ENCODE measurements at places on chromosomes 2 and 18.

GRCh38 chr18:8562919-8563318 lies 46.3 kb upstream of the RAB12 start:
- peaks cover 12% of the 10 kb centered on the region for H3K27me3 ChIP-seq
- DNase-seq = no peak
- H3K4me3 ChIP-seq = no peak overlapping the region
- no peak overlapping the region for H3K27ac ChIP-seq
- H3K4me1 ChIP-seq = no peaks in the 10 kb centered on the region

DNA sequence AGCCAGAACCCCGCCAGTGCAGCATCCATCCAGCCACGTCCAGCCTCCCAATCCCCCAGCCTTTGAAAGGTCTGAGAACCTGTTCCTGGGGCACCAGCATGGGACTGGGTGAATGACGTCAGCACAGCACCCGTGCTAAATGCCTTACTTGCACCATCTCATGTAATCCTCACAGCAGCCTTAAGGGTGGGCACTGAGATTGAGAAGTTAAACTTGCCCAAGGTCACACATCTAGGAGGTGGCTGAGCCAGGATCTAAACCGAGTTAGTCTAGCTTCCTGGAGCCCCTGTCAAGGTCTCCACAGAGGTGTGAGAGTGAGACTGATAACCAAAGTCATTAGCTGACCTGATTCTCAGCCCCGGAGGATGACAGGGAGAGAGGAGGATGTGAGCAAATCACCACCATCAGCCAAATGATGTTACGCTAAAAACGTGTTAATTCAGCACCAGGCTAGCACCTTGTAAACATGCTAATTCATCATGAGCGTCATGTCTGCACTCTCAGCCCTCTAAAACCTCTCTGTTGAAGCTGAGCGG lies 4.6 kb downstream of the CD8A start:
- H3K4me3 ChIP-seq = peak overlapping the region; percentile 73
- H3K4me1 ChIP-seq = peaks cover 33% of the 10 kb centered on the region
- peaks cover 6% of the 10 kb centered on the region for H3K36me3 ChIP-seq
- peak overlapping the region; percentile 82 for H3K27ac ChIP-seq
- no peaks in the 10 kb centered on the region for H3K27me3 ChIP-seq

- no peaks in the 10 kb centered on the region for H3K36me3 ChIP-seq
- no peaks in the 10 kb centered on the region for H3K27me3 ChIP-seq
- no peak for DNase-seq
- peak overlapping the region; percentile 100 for H3K27ac ChIP-seq
Observed at GRCh38 chr18:9090578-9090977, 11.9 kb upstream of the NDUFV2 start.

GRCh38 chr2:120509991-120510735 lies 164.2 kb downstream of the INHBB start:
- no peak for DNase-seq
- H3K4me3 ChIP-seq = no peak overlapping the region
- H3K27ac ChIP-seq = no peak overlapping the region
- H3K4me1 ChIP-seq = no peaks in the 10 kb centered on the region
- H3K36me3 ChIP-seq = no peaks in the 10 kb centered on the region
- H3K27me3 ChIP-seq = peaks cover 4% of the 10 kb centered on the region

GRCh38 chr2:98412751-98413458 lies 31.8 kb upstream of the INPP4A start:
- H3K4me3 ChIP-seq = no peak overlapping the region
- H3K27me3 ChIP-seq = no peaks in the 10 kb centered on the region
- peak; percentile 68 for DNase-seq

DNA sequence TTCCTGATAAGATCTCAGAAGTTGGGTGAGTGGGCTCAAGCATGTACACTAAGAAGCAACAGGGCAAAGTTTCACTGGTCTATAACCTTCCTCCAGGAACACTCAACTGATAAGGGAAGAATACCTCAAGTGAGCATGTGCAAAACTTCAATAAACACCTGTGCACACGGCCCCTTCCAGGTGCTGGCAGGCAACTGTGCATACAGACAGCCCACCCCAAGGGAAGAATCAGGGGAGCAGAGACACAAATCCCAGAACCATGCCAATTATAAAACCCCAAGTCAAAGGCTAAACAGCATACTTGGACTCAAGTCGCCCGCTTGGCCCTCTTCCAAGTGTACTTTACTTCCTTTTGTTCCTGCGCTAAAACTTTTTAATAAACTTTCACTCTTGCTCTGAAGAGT lies 85.9 kb upstream of the RTN4 start:
- DNase-seq = no peak
- no peak overlapping the region for H3K27ac ChIP-seq
- H3K27me3 ChIP-seq = no peaks in the 10 kb centered on the region
- no peak overlapping the region for H3K4me3 ChIP-seq
- no peaks in the 10 kb centered on the region for H3K36me3 ChIP-seq

GRCh38 chr18:51824746-51825145 lies 515.3 kb upstream of the DCC start:
- DNase-seq = no peak
- H3K27ac ChIP-seq = no peak overlapping the region
- no peaks in the 10 kb centered on the region for H3K4me1 ChIP-seq
- no peaks in the 10 kb centered on the region for H3K27me3 ChIP-seq
- peaks cover 11% of the 10 kb centered on the region for H3K36me3 ChIP-seq
- no peak overlapping the region for H3K4me3 ChIP-seq

GRCh38 chr2:241072553-241073165 lies 29.4 kb downstream of the MTERF4 start:
- H3K27me3 ChIP-seq = no peaks in the 10 kb centered on the region
- no peaks in the 10 kb centered on the region for H3K36me3 ChIP-seq
- peaks cover 5% of the 10 kb centered on the region for H3K4me1 ChIP-seq
- no peak overlapping the region for H3K4me3 ChIP-seq

DNA sequence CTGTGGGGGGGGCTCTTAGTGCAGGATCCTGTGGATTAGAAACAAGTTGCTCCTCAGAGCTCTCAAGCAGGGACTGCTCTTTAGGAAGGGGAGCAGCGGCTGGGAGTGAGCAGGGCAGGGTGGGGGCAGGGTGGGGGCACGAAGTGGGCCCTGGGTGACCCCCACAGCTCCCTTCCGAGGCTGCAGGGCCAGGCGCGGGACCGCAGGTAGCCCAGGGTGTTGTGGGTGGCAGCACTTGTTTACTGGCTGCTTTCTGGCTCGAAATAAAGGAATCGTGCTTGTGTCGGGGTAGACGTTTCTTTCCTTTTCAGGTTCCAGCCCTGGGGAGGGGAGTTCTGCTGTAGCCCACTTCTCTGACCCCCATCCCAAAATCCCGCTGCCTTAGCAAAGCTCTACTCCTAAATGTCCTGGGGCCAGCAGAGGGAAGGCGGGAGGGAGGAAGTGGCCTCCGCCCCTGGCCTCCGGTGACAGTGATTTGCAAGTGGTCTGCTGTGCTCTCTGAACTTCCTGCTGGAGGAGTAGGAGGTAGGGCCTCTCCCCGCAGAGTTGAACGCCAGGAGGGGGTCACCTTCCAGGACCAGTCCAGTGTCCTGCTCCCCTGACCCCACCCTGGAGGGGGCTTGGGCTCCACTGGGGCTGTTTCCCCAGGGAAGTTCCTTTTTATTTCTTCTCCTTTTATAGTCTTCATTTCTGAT lies 8.3 kb downstream of the NEU4 start:
- H3K27me3 ChIP-seq = peaks cover 5% of the 10 kb centered on the region
- peak overlapping the region; percentile 67 for H3K4me3 ChIP-seq
- no peak overlapping the region for H3K27ac ChIP-seq
- H3K4me1 ChIP-seq = peaks cover 15% of the 10 kb centered on the region
- no peak for DNase-seq

GRCh38 chr18:45976566-45976965 lies 9.4 kb upstream of the EPG5 start:
- peaks cover 7% of the 10 kb centered on the region for H3K4me1 ChIP-seq
- no peaks in the 10 kb centered on the region for H3K27me3 ChIP-seq
- no peaks in the 10 kb centered on the region for H3K36me3 ChIP-seq
- H3K27ac ChIP-seq = peak overlapping the region; percentile 62
- no peak overlapping the region for H3K4me3 ChIP-seq

DNA sequence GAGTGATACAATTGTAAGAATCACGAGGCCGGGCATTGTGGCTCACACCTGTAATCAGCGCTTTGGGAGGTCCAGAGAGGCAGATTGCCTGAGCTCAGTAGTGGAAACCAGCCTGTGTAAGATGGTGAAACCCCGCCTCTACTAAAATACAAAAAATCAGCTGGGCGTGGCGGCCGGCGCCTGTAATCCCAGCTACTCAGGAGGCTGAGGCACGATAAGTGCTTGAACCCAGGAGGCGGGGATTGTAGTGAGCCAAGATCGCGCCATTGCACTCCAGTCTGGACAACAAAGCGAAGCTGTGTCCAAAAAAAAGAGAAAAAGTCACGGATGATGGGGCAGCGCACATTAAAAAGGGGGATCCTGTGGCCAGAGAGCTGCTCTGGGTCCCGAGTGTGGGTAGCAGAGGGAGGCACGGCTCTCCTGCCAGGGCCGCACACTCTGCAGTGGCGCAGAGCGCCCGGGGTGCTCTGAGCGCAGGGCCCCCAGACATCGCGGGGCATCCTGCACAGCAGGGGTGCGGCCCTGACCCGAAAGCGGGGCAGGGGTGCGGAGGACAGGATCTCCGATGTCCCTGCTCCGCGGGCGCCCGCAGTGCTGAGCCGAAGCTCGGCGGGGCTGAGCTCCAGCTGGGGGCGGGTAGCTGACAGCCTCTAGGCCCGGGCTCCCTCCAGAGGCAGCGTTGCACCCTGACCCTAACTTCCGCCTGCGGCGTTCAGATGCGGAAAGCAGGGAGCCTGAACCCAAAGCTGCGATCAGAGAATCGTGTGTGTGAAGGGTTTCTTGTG lies 30.4 kb upstream of the RAB6D start:
- no peaks in the 10 kb centered on the region for H3K36me3 ChIP-seq
- no peak for DNase-seq
- peaks cover 27% of the 10 kb centered on the region for H3K27me3 ChIP-seq
- H3K4me1 ChIP-seq = no peaks in the 10 kb centered on the region
- no peak overlapping the region for H3K4me3 ChIP-seq

- H3K27me3 ChIP-seq = peaks cover 2% of the 10 kb centered on the region
- H3K4me1 ChIP-seq = no peaks in the 10 kb centered on the region
- DNase-seq = no peak
Observed at GRCh38 chr2:198452327-198452726, 647.9 kb downstream of the PLCL1 start.

- peaks cover 19% of the 10 kb centered on the region for H3K4me1 ChIP-seq
- peaks cover 7% of the 10 kb centered on the region for H3K36me3 ChIP-seq
- peak overlapping the region; percentile 43 for H3K4me3 ChIP-seq
Observed at GRCh38 chr2:102334486-102334885, 21.1 kb upstream of the IL18R1 start.

DNA sequence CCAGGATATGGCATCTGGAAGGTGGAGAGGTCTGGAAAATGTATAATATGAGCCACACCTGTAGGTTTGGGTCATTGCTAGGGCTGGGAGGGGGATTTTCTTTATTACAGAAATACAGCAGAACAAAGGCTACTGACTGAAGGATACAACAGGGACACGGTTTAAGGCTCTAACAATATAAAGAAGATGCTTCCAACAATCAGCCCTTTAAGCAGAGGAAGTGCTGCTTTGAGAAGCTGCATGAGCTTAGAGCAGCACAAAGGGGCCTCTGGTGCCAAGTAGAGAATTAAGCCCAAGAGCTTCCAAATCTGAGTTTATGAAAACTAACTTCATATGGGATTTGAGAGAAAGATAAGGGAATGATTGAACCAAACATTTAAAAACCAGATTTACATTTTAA lies 174.5 kb upstream of the RMP24 start:
- peaks cover 4% of the 10 kb centered on the region for H3K4me1 ChIP-seq
- no peak for DNase-seq
- no peak overlapping the region for H3K27ac ChIP-seq
- H3K36me3 ChIP-seq = no peaks in the 10 kb centered on the region
- H3K4me3 ChIP-seq = no peak overlapping the region

- no peaks in the 10 kb centered on the region for H3K4me1 ChIP-seq
- DNase-seq = no peak
- H3K4me3 ChIP-seq = no peak overlapping the region
- H3K27ac ChIP-seq = no peak overlapping the region
Observed at GRCh38 chr18:24734058-24734457, 273.6 kb downstream of the HRH4 start.

DNA sequence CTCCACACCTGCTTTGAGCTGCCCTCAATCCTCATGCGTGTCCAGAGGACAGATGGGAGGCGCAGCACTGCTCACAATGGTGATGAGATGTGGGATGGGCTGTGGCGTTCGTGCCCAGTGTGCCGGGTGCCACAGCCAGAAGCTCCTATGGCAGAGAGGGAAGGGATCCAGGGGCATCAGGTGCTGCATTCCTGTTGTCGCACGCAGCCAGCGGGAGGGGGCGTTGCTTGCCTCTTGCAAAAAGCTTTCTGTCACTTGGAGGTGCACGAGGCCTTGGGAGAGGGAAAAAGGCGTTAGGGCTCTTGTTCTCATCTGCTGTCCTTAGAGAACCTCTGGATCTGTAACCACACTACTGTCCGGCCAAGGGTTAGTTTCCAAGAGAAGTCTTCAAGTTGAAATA lies 29.2 kb upstream of the ALLC start:
- H3K36me3 ChIP-seq = no peaks in the 10 kb centered on the region
- H3K27me3 ChIP-seq = peaks cover 7% of the 10 kb centered on the region
- no peak overlapping the region for H3K27ac ChIP-seq
- no peak overlapping the region for H3K4me3 ChIP-seq

- no peak for DNase-seq
- H3K4me3 ChIP-seq = no peak overlapping the region
- no peak overlapping the region for H3K27ac ChIP-seq
- H3K36me3 ChIP-seq = no peaks in the 10 kb centered on the region
Observed at GRCh38 chr18:58232668-58233067, 188.6 kb downstream of the NEDD4L start.

GRCh38 chr2:110101901-110102803 lies 13.5 kb downstream of the MALL start:
- no peak overlapping the region for H3K4me3 ChIP-seq
- H3K4me1 ChIP-seq = no peaks in the 10 kb centered on the region
- H3K27me3 ChIP-seq = peaks cover 25% of the 10 kb centered on the region
- H3K27ac ChIP-seq = no peak overlapping the region
- H3K36me3 ChIP-seq = no peaks in the 10 kb centered on the region

DNA sequence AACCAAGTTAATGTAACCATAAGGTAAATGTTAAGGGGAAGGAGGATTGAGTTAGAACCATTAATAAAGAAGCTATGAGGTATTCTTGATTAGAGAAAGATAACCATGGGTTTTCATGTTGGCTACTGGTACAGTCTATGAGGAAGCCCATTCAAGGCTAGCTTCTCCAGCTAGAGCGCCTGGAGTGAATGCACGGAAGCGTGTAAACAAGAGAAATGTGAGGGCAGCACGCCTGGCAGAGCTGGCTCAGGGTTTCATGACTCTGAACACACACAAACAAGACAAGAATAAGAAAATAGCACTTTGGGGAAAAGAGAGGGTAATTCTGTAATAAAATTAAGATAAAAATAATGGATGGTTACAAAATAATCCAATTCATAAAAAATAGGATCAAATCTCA lies 255.3 kb downstream of the PDE11A start:
- H3K4me1 ChIP-seq = no peaks in the 10 kb centered on the region
- H3K36me3 ChIP-seq = no peaks in the 10 kb centered on the region
- H3K27me3 ChIP-seq = peaks cover 24% of the 10 kb centered on the region
- H3K4me3 ChIP-seq = no peak overlapping the region
- DNase-seq = no peak
- no peak overlapping the region for H3K27ac ChIP-seq

DNA sequence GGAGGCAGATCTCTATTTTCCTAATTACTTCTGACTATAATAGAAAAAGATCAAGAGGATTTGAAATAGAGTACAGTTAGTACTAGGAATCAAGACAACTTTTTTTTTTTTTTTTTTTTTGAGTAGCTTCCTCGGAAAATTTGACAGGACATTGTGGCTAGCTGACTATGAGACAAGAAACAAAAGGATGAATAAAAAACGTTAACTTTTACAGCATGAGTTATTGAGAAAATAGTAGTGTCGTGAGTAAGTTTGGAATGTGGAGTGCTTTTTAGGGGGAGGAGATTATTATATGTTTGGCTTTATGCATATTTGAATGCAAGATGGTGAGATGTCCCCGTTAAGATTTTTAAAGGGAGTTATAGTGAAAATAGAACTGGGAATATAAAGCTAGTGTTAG lies 27.7 kb upstream of the CPS1 start:
- no peaks in the 10 kb centered on the region for H3K4me1 ChIP-seq
- no peaks in the 10 kb centered on the region for H3K36me3 ChIP-seq
- DNase-seq = no peak
- no peak overlapping the region for H3K27ac ChIP-seq

Measured in natural killer cell treated with Interleukin-12 subunit alpha and Interleukin-12 subunit beta and Interleukin-15 and Interleukin-18, amount 100 ng/mL, for 72 hours (primary cell).